ENCODE measurements at places on chromosomes 2 and 18. TPM values are rescaled to one million over a fixed set of nuclear protein-coding genes. Genes with fewer than 3 reads are reported as not detected.

GAL3ST2 gene
- 1.6 TPM for total RNA-seq

- no peak for DNase-seq
These were observed 14.6 kb downstream of the SLC4A3 start for GRCh38 chr2:219642069-219642454.

- no peak for DNase-seq
These were observed 273.0 kb upstream of the ID2 start for GRCh38 chr2:8408560-8409460.

GRCh38 chr2:152581360-152581759 is 135.9 kb downstream of the PRPF40A start:
- no peak for DNase-seq

DNA sequence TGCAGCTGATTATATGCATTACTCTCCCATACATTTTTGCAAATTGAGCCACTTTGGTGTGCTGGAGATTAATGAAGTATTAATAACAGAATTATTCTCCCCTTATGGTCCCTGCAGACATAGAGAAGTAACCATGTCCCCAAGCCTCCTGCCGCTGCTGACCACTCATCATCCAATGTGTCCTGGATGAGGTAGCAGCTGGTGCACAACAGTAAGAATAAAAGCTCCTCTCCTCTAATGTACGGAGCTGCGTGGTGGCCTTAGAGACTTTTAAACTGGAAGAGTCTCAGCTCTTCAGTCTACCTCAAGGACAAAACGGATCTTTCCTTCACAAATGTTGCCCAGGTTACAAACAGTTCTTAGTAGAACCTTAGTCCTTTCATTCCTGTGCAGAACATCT is 37.7 kb downstream of the TPO start:
- DNase-seq: no peak

DNA sequence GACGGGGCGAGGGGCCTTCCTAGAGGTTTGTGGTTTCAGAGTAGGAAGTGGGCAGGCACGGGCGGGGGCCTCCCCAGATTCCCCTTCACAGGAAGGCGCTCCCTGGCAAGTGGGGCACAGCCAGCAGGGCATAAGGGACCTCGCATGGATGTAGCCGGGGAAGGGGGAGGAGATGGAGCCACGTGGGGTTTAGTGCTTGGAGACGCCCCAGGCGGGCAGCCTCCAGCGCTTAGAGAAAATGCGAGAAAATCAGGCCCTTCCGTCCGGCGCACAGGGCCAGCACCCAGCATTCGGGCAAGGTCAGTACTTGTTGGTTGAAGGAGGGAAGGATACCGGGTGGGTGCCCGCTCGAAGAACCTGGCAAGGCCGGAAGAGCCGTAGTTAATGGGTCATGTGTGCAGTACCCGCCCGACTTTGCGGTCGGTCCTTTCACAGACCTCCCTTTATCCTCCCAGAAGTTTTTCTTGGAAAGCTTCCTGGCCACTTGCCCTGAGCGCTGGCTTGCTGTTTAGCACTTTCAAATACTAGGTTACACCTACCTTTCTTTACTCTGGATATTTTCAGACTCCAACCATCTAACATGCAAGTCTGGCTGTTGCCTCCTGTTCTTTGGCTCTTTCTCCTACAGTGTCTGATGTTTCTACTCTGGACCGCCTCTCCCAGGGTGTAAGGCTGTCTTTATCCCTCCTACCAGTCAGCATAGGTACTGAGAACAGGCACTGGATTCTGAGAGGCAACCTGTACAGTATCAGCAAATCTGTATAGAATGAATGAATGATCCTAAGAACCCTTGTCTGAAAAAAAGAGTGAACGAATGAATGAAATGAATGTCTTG is 78.1 kb downstream of the CIB4 start:
- DNase-seq: no peak

LRRC30 gene
- not detected for total RNA-seq

DNA sequence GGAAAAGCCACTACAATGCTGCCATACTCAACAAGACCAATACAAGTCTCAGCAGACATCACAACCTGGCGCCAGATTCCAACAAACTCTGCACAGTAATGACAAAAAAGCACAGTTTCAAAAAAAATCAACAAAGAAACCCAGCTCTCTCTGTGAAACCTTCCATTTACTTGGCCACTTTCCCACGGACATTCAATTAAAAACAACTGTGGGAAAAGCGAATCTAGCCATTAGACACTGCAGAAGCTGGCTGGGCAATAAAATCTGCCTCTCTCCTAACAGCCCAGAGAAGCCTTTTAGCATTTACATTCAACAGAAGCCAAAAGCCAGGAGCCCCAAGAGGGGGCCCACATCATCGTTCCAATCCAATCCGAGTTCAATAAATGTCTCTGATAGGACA is 128.9 kb downstream of the HDAC4 start:
- DNase-seq: no peak

DNA sequence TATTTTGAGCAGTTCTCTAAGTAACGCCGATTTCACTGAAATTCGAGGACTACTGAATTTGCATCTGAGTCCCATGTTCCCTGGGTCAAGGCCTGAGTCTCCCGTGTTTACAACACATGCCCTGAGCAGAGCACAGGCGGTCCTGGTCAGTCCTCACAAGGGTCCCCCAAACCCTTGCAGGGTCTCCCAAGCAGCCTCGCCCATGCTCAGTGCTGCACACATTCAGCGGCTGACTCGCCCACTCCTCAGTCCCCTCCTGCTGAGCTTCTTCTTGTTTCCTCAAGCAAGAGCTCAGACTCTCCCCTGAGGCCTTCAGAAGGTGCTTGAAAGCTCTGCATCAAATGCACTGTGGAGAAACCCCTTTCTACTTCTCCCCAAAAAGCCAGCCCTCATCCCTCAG is 114.6 kb downstream of the INHBB start:
- DNase-seq: no peak

DNA sequence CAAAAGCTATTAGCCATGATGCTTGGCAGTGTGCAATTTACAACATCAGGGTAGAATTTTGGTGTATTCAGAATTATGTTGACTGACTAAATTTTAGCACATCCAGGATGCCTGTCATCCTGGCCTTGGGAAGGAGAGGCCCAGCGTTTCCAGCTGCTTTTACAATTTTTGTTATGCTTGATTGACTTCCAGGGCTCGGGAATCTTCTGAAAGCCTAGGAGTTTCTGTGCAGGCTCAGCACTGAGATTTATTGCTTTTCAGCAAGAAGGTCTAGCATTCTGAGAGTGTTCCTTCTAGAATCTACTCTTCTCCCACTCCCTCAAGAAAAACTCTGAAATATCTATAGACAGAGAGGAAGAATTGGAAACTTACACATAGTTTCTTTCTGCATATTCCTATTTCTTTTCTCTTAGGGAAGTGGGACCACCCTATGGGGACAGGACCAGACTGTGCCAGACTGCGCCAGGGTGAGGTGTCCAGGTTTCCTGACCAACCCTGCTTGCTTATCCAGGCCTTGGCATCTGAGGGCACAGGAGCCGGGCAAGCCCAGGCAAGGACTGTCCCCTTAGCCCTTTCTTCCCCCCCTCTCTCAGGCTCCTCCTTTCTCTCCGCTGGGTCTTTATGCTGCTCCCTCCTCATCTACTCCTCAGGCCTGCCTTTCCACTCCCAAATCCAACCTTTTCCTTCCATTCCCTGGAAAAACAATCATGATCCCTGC is 26.9 kb downstream of the MAIP1 start:
- DNase-seq: no peak

DNA sequence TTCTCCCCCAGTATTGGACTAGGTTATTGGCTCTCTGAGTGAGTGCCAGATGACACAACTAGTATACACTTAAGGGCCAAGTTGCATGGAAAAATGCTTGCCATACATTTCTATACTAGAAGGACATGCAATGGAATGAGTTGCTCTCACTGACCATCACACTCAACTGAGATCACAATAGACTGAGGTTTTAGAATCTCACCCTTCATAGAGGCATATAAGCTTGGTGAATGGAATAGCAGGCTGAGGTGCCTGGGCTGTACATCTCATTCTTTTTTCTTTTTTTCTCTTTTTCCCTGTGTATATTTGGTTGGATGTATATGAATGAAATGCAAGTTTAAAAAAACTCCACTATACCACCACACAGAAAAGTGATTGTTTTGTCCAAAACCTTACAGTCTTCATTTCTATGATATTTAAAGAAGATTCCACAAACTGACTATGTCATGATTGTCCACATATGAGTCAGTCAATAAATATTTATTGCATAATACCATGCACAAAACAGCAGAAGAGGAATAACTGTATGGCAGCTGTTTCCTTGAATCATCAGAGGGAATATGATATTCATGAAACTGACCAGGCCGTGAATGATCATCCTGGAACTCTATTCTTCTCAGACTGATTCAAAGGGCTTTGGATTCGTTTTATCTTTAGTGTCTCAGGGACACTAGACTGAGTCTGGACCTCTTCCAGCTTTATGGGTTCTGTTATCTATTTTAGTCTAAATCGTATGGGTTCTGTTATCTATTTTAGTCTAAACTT is 122.6 kb upstream of the STK17B start:
- no peak for DNase-seq

- no peak for DNase-seq
These were observed 18.1 kb downstream of the FBXO48 start for GRCh38 chr2:68448671-68449653.

DNA sequence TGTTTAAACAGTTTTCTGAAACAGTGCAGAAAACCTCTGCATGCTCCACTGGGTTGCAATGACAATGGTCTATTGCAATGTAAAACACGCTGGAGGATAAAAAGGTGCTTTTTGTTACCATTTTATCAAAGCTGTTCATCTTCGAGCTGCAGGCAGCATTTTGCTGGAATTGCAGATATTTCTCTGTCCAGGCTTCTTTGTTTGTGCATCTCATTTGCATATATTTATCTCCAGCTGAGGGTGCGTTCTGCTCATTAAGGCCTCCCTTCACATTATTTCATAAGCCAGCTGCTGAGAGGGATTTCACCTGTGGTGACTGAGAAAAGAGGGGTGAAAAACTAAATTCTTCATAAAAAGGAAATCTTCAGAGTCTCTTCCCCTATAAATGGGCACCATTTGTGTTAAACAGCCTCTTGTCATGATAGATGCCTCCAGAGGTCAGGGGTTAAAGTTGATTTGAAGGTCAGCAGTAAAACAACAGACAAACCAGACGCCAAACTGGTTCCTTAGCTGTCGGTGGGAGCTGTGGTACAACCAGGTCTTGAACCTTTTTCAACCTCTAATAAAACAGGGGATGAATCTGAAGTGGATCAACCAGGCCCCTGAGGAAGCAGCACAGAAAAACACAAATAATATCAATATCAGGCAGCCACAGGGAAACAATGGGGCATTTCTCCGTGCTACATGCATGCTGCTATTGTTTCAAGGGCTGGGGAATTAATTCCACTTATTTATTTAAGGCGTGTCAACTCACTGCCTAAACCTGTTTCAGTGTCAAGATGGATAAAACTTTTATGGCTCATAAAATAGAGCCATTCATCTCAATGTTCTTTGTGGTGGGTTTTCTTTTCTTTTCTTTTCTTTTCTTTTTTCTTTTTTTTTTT is 265.1 kb downstream of the MEIS1 start:
- no peak for DNase-seq

TXNL4A gene
- 416 TPM for total RNA-seq

SCN1A gene
- total RNA-seq: not detected

- peak; percentile 27 for DNase-seq
These were observed 38.3 kb downstream of the TTC32 start for GRCh38 chr2:19863303-19864041.

DNA sequence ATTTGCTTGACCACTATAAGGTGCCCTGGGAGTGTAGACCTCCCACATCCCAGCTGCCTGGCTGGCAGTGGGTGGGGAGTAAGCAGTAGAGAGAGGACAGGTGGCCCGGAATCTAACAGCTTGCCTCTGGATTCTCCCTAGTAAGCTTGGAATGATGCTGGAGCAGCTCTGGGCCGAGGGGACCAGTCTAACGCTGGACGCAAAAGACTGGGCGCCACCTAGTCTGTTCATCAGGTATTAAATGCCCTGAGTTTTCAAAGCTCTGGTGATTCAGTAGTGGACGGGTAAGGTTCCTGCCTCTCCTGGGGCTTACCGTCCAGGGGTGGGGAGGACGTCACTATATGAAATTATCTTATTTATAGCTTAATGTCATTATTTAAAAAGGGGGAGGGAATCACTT is 648 bp upstream of the LYPD6B start:
- no peak for DNase-seq

- DNase-seq: no peak
These were observed 131.7 kb downstream of the TAF4B start for GRCh38 chr18:26357960-26358359.

TUBA4B gene
- total RNA-seq: not detected

TSPYL6 gene
- total RNA-seq: not detected

RAD51AP2 gene
- total RNA-seq: not detected

DNA sequence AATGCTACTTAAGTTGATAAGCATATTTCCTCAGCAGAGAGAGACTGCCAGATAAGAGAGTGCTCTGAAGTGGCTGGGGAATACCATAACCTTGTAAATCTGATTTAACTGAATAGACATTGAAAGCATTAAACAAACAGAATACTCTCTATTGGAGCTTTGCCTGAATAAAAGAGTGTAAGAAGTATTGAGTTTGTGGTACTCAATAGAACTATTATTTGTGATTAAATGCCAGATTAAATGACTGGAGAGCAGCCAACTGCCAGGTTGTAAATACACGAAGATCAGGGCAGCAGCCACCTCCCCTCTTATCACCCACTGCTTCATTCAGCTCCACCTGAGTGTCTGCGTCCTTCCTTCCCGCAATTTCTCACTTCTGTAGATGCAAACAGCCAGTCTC is 373.6 kb downstream of the DCDC2C start:
- no peak for DNase-seq

SLC8A1 gene
- 0.59 TPM for total RNA-seq

CAPN14 gene
- total RNA-seq: 0.05 TPM

- DNase-seq: no peak
These were observed 292.4 kb upstream of the SPRED2 start for GRCh38 chr2:65724752-65725151.

DNA sequence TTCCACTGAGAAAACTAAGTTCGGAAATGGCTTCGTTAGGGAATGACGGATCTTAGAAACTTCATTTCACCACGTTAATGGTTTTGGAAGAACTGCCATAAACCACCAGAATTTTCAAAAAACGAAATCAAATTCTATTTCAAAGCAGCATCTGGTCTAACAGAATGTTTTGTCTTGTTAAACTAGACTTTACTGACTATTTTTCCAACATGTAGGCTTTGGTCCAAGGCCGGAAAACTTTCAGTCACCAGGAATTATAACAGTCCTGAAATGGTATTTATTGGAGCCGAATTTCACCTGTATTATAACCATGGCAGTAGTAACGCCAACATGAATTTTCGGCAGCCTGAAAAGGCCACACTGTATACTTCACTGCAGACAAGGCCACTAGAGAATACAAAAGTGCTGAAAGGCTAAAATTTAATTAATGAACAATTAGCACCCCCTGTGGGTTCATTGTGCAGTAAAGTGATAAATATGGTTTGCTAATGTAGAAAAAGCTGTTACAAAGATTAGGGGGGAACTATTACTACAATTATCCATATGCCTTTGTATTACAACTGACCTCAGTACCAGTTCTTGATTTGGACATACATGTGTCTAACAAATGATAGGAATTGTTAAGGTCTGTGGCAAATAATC is 116.4 kb downstream of the ZNF521 start:
- no peak for DNase-seq

MERTK gene
- 14.5 TPM for total RNA-seq

Data from Panc1 (cell line).